ENCODE measurements at places on chromosomes 1 and 21. TPM values are rescaled to one million over a fixed set of nuclear protein-coding genes. Genes with fewer than 3 reads are reported as not detected.

DNA sequence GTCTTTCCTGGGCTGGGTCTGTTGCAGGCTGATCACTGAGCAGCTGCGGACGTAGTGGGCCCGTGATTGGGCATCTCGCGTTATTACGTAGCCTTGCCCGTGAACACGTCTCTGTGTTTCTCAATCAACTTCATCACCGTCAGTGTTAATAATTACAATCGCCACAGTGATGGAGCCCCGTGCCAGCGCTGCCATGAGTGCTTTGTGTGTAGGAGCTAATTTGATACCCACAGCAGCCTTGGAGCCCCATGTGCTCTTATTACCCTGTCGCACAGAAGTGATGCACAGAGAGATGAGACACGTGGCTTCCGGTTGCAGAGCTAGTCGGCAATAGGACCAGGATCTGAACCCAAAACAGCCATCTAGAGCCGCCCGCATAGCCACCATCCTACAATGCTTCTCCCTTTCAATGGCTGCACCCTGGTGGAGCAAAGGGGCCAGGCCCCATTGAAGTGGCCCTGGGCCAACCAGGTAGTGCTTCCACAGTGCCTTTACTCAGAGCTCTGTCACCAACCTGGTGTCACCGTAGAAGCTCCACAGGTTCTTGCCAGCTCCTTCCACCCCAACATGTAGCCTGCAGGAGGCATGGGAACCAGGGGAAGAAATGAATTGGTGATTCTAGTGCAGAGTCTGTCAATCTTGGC, 398.5 kb upstream of the VAMP3 start:
- DNase-seq, result no peak

DNA sequence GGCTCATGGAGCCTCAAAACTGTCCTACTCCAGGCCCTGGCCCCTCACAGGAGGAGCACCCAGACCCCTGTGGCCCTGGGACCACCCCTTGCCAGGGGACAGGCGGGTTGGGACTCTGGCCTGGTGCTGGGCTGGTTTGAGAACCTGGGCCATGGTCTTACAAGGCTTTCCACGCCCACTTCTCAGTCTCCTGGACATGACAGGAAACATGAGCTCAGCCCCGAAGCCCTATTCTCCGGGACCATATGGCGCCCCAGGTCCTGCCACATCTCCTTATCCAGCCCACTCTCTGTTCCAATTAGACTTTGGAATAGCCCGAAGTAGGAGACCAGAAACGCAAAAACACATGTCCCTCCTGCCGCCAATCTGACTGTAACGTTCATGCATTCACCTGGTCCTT, 47.9 kb downstream of the KCNAB2 start:
- DNase-seq, result peak; percentile 8

DNA sequence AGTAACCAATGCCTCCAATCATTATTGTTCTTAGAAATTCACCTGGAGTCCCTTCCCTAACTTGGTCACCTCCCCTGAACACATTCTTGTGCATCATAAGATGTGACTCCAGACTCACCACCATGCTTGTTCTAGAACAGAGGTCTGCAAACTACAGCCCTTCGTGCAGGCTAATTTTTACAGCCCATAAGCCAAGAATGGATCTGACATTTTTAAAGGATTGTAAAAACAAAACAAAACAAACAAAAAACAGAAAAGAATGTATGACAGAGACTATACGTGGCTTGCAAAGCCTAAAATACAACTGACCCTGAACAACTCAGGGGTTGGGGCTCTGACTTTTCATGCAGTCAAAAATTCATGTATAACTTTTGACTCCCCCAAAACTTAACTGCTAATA, 6.2 kb upstream of the HIVEP3 start:
- DNase-seq, result no peak

GRCh38 chr1:237084341-237085077, 42.5 kb downstream of the RYR2 start:
- DNase-seq, result no peak

DNA sequence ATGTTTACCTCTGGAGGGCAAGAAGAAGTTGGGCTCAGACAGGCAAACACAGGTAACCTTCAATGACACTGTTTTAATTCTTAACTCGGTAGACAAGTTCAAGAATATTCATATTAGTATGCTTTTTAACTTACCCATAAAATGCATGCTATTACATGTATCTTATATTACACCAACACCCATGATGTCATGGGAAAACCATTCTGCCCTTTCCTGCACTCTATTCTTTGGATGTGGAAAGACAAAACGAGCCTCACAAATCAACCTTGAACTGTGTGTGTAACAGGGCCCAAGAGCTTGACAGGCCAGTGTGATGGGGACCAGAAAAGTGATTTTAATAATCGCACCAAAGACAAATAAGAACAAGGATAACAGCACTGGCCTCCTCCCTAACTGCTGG, 22.6 kb upstream of the RAP1GAP start:
- DNase-seq, result no peak

- DNase-seq, result no peak
Observed at GRCh38 chr1:74791491-74791890, 58.5 kb downstream of the TYW3 start.

DNA sequence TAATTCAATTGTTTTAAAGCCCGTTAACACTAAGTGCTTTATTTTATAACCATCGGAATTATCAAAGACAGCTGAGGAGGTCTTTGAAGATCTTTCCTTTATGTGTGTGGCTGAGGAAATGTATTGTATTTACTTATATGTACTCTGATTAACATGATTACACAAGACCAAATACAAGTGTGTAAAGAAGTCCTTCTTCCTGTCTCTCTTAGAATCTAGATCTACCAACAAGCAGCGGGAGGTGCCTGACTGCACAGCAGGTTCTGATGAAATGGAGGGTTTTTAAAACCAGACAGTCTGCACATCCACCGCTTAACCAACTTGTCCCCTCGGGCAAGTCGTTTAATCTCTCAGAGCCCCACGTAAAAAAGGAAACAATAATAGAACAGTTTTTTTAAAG, 240.5 kb upstream of the MAP1LC3C start:
- no peak for DNase-seq

DNA sequence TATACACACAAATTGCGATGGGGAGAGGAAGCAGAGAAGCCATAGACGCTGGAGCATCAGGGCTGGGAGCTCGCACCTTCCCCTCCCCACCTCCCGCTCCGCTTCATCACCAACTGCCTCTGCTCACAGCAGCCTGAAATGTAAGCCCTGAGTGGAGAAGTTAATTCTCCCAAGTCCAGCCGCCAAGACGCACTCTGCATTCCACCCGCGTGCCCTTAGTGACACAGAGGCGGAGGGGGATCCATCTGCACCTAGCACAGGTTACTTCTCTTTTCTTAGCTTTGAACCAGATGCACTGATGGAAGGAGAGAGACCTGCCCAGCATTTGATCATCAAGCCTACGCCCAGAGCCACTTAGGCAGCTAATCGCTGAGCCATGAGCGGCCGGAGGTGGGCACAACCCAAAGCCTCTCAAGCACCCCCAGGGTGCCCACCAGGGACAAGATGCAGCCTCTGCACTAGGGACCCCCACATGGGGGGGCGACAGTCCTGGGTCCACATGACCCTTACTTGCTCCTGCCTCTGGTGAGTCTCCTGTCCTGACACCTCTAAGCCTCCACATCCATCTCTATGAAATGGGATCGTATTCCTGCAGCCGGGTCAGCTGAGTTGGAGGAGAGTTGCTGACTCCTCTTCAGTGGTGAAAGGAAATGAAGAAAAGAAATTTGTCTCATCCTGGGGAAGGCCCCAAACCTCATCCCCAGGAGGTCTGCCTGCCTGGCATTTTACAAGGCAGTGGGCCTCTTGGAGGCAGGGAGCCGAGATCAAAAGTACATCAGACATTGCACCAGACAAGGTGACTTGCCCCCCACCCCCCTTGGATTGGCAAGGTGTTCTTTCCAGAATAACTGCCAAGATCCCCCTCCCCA, 316.2 kb downstream of the MATN1 start:
- DNase-seq, result no peak

GRCh38 chr1:77639557-77640069, 42.8 kb downstream of the ZZZ3 start:
- DNase-seq, result no peak

GRCh38 chr1:173112129-173112528, 61.4 kb upstream of the TNFSF18 start:
- DNase-seq, result no peak

- no peak for DNase-seq
Observed at GRCh38 chr1:230972855-230973271, 5.8 kb downstream of the TTC13 start.

DNA sequence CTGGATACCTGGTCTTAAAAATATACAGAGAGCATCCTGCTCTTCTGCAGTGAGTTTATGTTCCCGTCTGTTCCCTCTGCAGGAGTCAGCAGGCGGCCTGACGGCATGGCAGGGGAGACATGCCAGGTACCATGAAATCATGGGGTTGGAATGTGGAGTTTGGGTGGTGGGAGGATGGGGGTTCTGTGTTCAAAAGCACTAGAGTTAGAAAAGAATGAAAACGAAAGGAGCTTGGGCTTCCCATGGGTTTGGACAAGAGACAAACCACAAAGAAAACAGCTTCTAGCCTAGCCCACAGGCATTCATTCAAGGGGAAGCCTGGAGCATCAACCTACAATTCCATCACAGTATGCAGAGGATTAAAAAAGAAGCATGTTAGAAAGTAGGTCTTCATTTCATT, 59.9 kb downstream of the WARS2 start:
- no peak for DNase-seq

DNA sequence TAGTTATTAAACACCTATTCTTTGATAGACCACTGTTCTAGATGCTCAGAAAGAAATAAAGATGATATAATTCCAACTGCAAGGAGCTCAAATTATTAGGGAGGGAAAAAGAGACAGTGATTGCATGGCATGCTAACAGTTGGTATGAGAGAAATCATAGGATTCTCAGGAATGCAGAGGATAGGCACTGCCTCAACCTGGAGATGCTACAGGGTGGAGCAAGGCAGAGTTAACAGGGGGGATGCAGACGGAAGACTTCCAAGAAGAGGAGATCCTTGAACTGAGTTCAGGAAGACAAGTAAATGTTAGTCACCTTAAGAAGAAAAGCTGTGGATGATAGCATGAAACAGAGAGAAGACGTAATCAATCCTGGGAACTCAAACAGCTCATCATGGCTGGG, 123.7 kb downstream of the DAB1 start:
- DNase-seq, result no peak

DNA sequence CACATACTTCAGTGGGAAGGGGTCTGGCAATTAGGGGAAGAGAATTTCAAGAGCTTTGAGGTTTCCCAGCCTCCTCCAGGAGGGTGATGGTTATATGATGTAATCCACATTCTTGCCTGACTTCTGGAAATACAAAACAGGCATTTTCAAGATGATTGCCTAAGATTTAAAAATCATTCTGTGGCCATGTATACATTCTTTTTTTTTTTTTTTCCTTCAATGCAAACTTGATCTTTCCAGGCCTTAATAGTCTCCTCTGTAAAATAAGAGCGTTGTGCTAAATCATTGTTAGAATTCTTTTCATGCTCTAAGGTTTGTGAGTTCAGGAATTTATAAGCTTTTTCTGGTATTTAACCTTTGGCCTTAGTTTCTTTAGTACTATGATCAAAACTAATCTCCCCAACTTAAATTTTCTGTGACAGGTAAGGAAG, 192.3 kb upstream of the HMCN1 start:
- no peak for DNase-seq

DNA sequence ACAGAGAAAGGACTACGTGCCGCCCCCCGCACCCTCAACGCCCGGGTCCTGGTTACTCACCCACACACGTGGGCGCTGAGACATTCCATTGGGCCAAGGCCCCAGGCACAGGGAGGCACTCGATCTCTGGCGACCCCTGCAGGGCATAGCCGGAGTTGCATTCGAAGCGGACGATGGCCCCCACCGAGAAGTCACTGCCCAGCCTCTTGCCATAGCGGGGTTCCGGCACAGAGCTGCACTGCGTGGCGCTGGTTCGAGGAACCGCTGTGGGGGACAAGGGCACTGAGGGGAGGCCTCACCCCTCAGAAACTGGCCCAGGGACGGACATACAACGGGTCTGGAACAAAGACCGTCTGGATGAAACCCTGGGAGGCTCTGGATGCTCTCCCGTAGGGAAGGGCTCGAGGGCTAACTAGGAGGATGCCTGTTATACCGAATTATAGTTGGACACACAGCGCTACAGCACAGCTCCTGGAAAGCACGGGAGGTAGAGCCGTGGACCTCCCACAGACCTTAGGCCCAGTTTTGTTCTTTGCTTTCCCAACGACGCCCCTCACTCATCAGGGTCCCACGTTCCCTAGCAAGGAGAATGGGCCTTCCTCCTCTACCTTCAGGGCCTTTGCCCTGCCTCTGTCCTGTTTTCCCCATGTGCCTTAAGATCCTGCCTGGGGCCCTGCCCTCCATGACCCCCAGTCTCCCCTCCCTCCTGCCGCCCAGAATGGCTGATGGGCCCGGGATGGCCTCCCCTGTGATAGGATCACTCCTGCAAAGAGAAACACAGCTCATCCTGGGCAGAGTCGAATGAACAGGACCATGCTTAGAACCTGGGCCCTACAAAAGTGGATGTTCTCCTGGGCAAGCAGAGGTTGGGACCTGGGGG, 152.8 kb downstream of the ZSCAN20 start:
- no peak for DNase-seq

DNA sequence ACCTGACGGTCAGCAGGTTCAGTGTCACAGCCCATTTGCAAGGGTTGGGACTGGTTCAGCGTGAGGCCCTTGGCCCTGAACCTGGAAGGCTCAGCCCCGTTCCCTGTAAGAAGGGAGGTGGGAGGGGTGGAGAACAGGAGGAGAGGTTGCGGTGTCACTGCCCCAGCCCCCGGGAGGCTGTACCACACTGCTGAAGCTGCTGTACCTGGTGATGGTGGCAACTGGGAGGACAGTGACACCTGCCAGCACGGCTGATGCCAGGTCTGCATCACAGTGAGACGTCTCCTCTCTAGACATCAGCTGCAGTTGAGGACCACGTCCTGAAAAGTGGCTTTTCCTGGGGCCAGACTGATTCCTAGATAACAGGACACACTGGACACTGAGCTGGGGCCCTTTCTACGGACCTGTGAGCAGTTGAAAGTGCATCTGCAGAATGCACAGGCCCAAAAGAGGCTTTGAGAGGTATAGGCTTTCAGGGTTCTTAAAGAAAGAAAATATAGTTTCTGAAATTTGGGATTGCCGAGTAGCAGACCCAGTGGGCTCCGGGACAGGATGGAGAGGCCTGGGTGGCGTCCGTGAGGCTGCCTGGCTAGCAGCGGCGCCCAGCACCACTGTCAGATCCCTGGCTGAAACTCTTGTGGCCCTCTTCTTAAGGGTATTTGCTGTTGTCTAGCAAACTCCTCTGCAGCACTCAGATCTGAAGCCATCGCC, 47.7 kb downstream of the COQ8A start:
- DNase-seq, result no peak

Gene DFFA
- 20.8 TPM for total RNA-seq

Gene PTAFR
- 1.9 TPM for total RNA-seq

Gene CTH
- total RNA-seq, result 0.59 TPM

Gene NBPF4
- total RNA-seq, result not detected

Gene GNG12
- total RNA-seq, result 31.9 TPM

Gene KCNQ4
- total RNA-seq, result 2.6 TPM

Gene MAEL
- 1.7 TPM for total RNA-seq

Gene HOOK1
- 6.3 TPM for total RNA-seq
